Neuronal stem cell (in vitro differentiated cells): ENCODE measurements at places on chromosomes 12 and 14.

DNA sequence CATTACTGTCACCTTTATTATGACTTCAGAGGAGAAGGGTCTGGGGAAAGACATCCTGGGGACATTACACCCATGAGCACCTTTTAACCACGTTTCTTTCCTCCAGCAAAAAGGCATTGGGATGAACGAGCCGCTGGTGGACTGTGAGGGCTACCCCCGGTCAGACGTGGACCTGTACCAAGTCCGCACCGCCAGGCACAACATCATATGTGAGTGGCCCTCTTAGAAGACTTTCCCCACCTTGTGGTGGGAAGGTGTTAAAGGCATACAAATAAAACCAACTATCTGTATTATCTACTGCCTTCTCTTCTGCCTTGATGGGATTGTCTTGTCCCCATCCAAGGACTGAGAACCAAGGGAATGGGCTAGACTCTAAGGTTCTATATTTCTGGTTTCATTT is 6.0 kb downstream of the PSMD9 start:
- peaks cover 9% of the 10 kb centered on the region for H3K36me3 ChIP-seq
- H3K4me3 ChIP-seq: no peak overlapping the region
- H3K27me3 ChIP-seq: no peaks in the 10 kb centered on the region
- no peak overlapping the region for H3K27ac ChIP-seq
- no peak for DNase-seq

DNA sequence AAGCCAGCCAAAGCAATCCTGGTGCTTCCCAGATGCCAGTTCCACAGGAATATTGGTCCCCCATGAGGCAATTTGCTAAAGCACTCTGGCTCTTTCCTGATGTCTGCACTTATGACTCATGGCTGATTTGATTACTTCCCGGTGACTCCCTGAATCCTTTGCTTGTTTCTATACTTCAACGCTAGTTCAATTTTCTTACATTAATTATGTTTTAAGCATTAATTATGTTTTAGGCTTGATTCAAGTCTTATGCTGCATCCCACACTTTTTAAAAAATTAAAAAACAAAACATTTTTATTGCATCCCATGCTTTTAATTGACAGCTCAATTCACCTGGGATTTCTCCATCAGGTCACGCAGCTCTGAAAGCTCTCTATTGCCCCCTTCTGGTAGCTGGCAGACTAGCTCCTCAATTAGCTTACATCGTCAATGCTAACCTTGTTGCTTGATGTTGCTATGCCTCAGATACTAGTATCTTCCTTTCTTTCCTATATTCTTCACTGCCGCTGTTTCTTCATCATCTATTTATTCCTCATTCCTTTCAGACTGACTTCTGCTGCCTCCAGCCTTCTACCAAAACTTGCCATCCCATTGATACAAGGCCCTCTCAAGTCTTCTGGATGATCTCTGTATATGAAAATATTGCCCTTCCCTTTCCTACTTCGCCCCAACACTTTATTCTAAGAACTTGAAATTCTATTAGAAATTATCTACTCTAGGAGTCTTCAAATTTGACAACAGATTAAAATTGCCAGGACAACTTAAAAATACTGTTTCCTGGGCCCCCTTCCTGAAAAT is 32.0 kb downstream of the TSHR start:
- peaks cover 15% of the 10 kb centered on the region for H3K27me3 ChIP-seq
- no peaks in the 10 kb centered on the region for H3K4me1 ChIP-seq
- no peak overlapping the region for H3K27ac ChIP-seq
- peak; percentile 61 for DNase-seq
- no peak overlapping the region for H3K4me3 ChIP-seq
- H3K36me3 ChIP-seq: no peaks in the 10 kb centered on the region

DNA sequence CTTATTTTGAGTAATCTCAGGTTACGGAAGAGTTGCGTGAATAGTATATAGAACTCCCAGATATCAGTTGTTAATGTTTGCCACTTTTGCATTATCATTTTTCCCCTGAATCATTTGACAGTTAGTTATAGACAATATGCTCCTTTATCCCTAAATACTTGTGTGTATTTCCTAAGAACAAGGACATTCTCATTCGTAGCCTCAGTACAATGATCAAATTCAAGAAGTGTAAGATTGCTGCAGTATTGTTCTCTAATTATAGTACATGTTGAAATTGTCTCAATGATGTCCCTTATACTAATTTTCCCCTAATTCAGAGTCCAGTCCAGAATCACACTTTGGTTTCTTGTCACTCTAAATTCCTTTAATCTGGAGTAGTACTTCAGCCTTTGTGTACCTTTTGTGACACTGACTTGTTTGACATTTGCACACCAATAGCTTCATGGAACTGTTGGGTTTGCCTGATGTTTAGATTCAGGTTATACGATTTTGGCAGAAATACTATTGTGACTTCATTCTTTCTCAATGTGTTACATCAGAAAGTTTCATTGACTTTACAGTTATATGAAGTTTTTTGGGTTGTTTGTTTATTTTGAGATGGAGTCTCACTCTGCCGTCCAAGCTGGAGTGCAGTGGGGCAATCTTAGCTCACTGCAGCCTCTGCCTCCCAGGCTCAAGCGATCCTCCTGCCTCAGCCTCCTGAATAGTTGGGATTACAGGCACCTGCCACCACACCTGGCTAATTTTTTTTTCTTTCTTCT is 13.1 kb downstream of the DYNC1H1 start:
- H3K4me3 ChIP-seq: no peak overlapping the region
- H3K4me1 ChIP-seq: no peaks in the 10 kb centered on the region
- H3K27me3 ChIP-seq: no peaks in the 10 kb centered on the region
- peaks cover 26% of the 10 kb centered on the region for H3K36me3 ChIP-seq
- no peak for DNase-seq
- no peak overlapping the region for H3K27ac ChIP-seq

- H3K27ac ChIP-seq: no peak overlapping the region
- H3K27me3 ChIP-seq: no peaks in the 10 kb centered on the region
- peak overlapping the region; percentile 82 for H3K4me3 ChIP-seq
- no peaks in the 10 kb centered on the region for H3K36me3 ChIP-seq
Observed at GRCh38 chr12:89354612-89355067, 2.3 kb upstream of the DUSP6 start.

- no peak for DNase-seq
- no peak overlapping the region for H3K27ac ChIP-seq
- H3K4me1 ChIP-seq: peaks cover 22% of the 10 kb centered on the region
- H3K36me3 ChIP-seq: no peaks in the 10 kb centered on the region
- no peak overlapping the region for H3K4me3 ChIP-seq
Observed at GRCh38 chr12:48881686-48882314, 16.1 kb upstream of the RND1 start.

DNA sequence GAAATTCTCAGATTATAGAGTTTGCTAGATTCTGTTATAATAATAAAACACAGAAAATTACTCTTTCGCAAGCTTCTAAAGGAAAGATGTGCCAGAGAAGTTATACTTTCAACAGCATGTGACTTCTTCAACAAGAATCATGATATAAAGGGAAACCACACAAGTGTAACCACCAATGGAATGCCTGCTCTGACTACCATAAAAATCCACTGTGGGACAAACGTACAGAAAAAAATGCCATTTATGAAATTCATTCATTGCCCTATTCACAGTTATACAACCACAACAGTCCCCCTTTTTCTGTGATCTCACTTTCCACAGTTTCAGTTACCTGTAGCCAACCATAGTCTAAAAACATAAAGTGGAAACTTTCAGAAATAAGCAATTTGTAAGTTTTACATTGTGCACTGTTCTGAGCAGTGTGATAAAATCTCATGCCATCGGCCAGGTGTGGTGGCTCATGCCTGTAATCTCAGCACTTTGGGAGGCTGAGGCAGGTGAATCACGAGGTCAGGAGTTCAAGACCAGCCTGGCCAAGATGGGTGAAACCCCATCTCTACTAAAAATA is 3.2 kb downstream of the CATSPERB start:
- H3K27me3 ChIP-seq: no peaks in the 10 kb centered on the region
- H3K36me3 ChIP-seq: no peaks in the 10 kb centered on the region
- no peak for DNase-seq
- H3K27ac ChIP-seq: no peak overlapping the region
- H3K4me3 ChIP-seq: no peak overlapping the region
- no peaks in the 10 kb centered on the region for H3K4me1 ChIP-seq
